ENCODE measurements at places on chromosomes 6 and 20. TPM values are rescaled to one million over a fixed set of nuclear protein-coding genes. Genes with fewer than 3 reads are reported as not detected.
A peak's percentile ranks its signal among the peaks of the same experiment; 100 is the strongest.

GRCh38 chr20:16607364-16608276 is 34.4 kb upstream of the KIF16B start:
- H3K4me3 ChIP-seq, result no peak overlapping the region
- no peaks in the 10 kb centered on the region for H3K4me1 ChIP-seq
- H3K36me3 ChIP-seq, result no peaks in the 10 kb centered on the region
- no peak overlapping the region for H3K27ac ChIP-seq

The ACSS1 gene
- 18.2 TPM for total RNA-seq

The VSTM2L gene
- total RNA-seq, result not detected

GRCh38 chr6:143408151-143408786 is 42.2 kb downstream of the ADAT2 start:
- H3K4me1 ChIP-seq, result no peaks in the 10 kb centered on the region
- DNase-seq, result no peak
- no peaks in the 10 kb centered on the region for H3K27me3 ChIP-seq
- no peak overlapping the region for H3K27ac ChIP-seq
- H3K4me3 ChIP-seq, result no peak overlapping the region

GRCh38 chr20:21344206-21344900 is 41.2 kb downstream of the XRN2 start:
- no peaks in the 10 kb centered on the region for H3K27me3 ChIP-seq
- no peak overlapping the region for H3K27ac ChIP-seq
- no peaks in the 10 kb centered on the region for H3K4me1 ChIP-seq
- H3K4me3 ChIP-seq, result no peak overlapping the region

The WFDC5 gene
- total RNA-seq, result not detected

- H3K4me1 ChIP-seq, result no peaks in the 10 kb centered on the region
- no peaks in the 10 kb centered on the region for H3K36me3 ChIP-seq
- H3K27me3 ChIP-seq, result no peaks in the 10 kb centered on the region
- DNase-seq, result no peak
These were observed 171.7 kb downstream of the CLIC5 start for GRCh38 chr6:45843848-45844521.

GRCh38 chr6:142732790-142733189 is 212.2 kb downstream of the HIVEP2 start:
- H3K4me3 ChIP-seq, result no peak overlapping the region
- no peak overlapping the region for H3K27ac ChIP-seq
- no peaks in the 10 kb centered on the region for H3K36me3 ChIP-seq
- peaks cover 36% of the 10 kb centered on the region for H3K4me1 ChIP-seq

DNA sequence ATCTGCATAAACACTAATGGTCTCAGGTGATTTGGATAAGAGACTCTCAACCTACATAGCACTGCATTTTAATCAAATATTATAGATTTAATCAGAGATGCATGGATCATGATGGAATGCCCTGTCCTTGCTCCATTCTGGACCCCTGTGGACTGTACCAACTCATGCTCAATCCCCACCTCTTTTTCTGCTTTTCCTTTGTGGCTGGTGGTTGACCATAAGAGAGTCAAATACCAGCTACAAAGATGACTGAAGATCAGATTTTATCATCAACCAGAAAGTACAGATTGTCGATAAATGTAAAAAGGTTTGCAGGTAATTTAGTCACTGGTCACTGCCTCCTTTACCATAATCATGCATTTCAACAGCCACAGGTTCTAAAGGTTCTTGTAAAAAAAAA is 116.2 kb downstream of the ME1 start:
- H3K4me3 ChIP-seq, result no peak overlapping the region
- DNase-seq, result no peak
- H3K27me3 ChIP-seq, result peaks cover 21% of the 10 kb centered on the region
- H3K27ac ChIP-seq, result no peak overlapping the region
- no peaks in the 10 kb centered on the region for H3K36me3 ChIP-seq

DNA sequence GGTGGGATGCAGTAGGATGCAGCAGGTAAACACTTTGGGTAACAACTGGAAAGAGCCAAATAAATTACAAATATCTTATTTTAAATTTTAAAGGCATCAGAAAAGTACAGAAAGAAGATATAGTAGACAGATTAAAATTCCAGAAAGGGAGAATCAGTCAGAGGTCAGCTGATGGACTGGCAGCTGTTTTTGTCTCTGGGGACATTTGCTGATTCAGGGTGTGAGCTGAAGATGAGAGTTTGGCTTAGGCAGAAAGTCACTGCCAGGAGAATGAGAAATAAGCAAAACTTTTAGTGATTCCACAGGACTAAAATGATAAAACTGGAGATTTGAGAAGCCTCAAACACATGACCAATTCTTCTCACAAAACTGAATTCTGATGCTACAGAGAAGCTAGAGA is 39.5 kb downstream of the AHI1 start:
- H3K27me3 ChIP-seq, result no peaks in the 10 kb centered on the region
- H3K4me3 ChIP-seq, result no peak overlapping the region
- DNase-seq, result no peak
- peak overlapping the region; percentile 32 for H3K27ac ChIP-seq
- H3K4me1 ChIP-seq, result no peaks in the 10 kb centered on the region

DNA sequence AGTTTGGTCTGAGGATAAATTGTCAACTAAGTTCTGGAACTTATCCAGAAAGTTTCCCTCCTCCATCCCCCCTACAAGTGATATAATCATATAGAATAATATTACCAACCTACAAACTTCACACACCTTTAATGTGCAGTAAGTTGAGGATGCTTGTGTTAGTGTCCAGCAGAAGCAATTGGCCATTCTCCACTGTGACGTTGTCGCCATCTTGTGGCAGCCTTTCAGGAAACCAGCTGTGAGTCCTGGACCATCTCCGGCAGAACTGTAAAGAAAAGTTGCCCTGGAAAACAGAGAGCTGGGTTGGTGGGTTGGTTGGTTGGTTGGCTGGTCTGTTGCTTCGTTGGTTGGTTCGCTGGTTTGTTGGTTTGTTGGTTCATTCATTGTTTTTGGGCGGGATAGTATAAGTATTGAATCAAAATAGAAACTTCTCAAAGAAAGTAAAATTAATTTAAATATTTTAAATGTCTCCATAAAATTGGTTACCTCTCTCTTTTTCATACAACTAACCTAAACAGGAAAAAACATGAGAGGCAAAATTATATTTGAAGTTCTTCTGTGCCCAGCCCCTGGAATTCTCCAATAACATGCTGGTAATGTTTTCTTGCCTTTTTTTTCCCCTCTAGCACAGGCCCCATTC is 127.5 kb downstream of the PKHD1 start:
- H3K36me3 ChIP-seq, result no peaks in the 10 kb centered on the region
- DNase-seq, result peak; percentile 52
- peaks cover 26% of the 10 kb centered on the region for H3K27me3 ChIP-seq

GRCh38 chr6:33454009-33454946 is at the start of gene ZBTB9:
Gene ZBTB9 (plus strand): TSS chr6:33454576. CDS start chr6:33455101, 525 bp downstream.
- H3K4me3 ChIP-seq, result peak within 1 kb of the TSS; percentile 93
- peak within 1 kb of the TSS; percentile 99 for H3K27ac ChIP-seq
- H3K36me3 ChIP-seq, result peaks cover 5% of the 10 kb centered on the region
- no peaks in the 10 kb centered on the region for H3K27me3 ChIP-seq

The BHLHE23 gene
- total RNA-seq, result not detected

All from activated T-cell treated with anti-CD3 and anti-CD28 coated beads, Interleukin-2, amount 50 U/mL, for 72 hours (primary cell).